SW480 (cell line): ENCODE measurements at places on chromosomes 6 and 20.

DNA sequence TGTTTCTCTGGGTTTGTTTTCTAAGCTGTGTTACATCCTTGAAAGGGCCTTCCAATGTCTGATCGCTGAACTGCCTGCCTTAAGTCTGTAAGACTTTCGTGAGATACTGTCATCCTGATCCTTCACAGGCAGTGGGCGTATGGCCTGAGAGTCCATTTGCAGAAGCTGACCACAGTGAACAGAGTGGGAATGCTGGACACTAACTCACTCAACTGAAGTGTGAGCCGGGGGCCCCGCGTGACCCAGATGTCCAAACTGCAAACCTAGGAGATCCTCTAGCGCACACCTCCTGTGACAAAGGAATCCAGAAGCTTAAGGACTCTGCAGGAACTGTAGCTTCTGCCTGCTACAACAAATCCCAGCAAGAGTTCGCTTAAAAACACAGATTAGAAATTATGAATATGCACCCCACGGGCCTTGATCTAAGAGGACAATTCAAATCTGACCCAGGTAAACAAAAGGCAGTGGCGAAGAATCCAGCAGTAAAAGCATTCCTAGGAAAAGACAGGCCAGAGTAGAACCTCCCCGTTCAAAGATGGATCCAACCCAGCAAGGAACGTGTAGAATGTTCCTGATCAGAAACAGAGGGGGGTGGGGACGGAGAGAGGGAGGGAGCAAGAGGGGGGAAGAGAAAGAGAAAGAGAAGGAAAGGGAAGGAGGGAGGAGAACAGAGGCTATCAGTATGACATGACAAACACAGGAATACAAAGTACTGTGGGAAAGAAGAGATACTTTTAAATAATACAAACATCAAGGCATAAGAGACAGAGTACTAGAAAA, 135.0 kb upstream of the AFDN start:
- DNase-seq = no peak

GRCh38 chr6:154438882-154439415, 71.5 kb downstream of the CNKSR3 start:
- DNase-seq = no peak

GRCh38 chr6:156587751-156588301, 189.4 kb upstream of the ARID1B start:
- DNase-seq = no peak

DNA sequence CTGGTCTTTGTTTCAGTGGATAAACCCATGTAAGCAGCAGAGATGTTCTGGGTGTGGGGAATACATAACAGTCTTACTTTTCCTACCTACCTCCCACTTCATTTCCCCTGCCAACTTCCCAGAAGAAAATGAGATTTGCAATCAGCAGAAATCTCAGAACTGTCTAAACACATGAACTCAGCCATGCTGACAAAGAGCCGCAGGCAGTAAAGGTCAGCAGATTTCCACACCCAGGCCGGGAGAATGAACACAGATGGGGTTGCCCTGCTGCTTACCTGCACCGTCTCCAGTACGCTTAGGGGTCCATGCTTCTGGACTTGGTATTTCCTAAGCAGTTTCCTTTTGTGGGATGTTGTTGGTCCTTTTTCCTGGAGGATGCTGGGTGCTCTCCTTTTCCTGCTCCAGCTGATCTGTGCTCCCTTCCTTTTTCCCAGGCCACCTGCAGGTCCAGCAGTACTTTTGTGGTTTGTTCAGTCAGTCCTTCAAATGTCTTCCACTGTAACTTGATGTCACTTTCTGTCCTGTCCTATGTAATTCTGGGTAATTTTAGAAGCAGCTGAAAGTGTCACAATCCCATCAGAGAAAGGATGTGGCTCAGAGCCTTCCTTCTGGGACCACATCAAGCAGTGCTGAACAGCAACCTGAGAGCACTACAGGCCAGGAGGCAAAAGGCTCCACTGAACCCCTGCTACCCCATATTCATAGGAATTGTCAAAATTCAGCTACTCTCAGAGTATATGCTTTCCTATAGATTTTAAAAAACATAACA, 129.0 kb downstream of the CEP57L1 start:
- no peak for DNase-seq

GRCh38 chr6:21824431-21825177, 231.1 kb downstream of the SOX4 start:
- no peak for DNase-seq

DNA sequence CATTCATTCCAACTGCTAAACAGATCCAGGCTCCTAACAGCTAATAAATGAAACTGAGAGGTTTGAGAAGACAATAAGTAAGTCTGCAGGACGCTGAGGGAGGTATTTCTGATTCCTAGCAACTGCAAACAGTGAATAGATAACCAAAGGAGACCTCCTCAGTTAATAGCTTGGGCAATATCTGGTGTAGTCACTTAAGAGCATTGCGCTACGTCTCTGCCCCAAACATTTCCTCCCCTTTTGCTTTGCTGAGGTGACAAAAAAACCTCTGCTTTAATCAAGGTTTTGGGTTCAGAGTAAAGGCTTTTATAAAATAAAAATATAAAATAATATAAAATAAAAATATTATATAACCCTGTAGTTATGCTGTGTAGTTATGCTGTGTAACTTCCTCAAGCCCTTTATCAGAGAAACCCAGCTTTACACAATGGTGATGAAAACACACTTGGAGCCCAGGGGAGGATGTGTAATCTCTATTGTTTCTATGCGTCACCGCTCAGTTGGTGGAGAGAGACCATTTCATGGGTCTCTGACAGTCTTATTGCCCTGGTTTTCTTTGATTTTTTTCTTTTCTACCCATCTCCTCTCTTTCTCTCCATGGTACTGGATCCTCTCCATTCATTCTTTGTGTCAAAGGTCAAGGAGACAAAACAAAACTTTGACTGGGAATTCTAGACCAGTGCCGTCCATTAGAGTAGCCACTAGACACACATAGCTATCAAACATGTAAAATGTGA, 18.9 kb upstream of the CALHM5 start:
- no peak for DNase-seq

DNA sequence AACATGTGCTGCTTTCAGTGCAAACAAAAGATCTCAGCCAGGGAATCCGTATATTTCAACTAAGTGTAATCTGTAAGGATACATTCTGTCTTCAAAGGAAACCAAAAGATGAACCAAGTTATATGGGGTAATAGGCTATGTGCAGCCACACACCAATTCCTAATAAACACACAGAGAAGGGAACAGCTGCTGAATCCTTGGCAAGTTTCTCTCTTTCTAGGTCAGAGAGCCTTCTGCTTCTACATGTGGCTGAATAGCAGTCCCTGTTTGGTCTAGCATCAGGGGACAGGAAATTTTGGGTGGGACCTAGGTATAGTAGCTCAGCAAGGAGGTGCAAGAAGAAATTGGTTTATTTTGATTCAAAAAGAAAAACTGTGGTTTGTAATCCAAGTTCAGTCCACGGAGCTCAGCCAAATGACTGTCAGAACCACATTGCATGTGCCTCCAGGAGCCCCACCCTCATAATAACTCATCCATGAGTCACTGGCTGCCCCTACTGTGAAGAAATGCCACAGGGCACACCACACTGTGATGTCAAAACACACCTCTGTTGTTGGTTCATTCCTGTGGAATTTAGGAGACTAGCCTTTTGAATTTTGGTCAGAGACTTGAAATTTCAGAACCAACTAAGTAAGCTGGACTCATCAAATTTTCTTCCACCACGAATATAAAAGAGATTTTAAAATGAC, 21.1 kb downstream of the SPTLC3 start:
- DNase-seq = peak; percentile 95

DNA sequence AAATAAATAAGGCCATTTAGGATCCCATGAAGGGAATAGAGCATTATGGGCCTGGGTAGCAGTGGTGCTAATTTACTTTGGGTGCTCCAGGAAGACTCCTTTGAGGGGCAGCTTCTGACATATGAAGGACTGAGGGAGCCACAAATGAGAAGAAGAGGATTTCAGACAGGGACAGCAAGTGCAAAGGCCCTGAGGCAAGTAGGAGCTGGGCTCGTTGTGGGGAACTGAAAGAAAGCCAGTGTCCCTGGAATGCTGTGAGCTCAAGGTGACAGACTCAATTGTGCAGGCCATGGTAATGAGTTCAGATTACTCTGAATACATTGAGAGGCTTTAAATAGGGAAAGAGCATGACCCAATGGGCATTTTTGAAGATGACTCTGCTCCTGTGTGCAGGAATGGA, 307.6 kb downstream of the TSHZ2 start:
- DNase-seq = no peak

DNA sequence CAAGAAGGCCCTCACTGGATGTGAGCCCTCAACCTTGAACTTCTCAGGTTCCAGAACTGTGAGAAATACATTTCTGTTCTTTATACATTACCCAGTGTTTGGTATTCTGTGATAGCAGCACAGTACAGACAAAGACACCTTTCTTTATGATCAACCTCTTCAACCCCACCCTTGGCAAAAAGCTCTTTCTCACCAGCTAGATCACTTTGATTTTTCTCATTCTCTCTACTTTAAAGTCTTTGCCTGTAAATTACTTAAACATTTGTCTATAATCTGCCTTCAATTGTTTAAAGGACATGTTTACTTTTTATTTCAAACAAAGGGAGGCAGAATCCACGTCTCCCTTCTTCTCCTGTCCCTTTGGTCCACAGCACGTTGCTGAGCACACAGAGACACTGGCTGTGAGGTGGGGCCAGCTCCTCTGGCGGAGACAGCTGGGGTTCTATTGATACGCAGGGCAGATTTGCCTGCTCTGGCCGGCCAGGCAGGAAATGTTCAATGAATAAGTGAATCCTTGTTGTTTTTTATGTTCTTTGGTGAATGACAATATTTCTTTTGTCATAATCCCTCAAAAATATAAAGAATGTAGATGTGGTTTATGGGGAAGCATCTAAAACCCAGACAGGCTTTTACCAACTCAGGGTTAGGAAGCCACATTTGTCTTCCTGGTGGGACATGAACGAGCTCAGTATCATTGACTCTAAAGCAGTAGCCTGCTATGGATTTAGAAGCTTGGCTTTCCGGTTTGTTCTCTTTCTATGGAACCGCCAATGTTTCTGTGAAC, 52.9 kb downstream of the NEDD9 start:
- no peak for DNase-seq

- DNase-seq = no peak
Observed at GRCh38 chr6:162957062-162957461, 229.3 kb downstream of the PACRG start.

DNA sequence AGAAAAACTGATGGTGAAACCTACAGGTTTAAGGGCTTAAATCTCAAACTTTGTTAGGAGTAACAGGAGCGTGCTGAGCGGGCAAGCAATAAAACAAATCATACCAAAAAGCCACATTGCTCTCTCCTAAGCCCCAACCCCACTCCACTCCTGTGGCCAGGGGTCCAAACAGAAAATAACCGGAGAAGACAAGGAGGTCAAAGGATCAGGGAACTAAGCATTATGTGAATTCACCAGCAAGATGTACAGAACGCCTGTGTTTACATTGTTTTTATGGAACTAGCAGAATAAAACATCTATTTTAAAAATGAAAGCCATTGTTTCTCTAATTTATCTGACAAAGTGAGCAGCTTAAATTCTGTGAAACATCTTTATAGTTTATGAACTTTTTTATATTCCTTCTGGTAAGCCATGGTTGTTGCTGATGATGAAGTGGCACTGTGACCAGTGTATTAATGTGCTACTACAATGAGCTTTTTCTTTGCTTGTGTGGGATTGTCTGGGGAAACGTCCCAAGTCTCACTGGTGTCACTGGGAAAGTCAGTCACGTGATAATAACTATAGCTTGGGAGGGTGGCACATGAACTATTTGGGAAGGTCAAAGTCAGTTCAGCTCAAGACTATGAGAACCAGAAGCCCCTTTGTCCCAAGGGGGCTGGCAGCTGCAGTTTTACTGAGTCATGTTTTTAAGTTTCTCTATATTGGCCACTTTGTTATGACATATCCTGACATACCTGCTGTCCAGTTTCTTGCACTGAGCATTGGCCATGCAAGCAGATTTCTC, 9.8 kb downstream of the FAM210B start:
- DNase-seq = no peak

DNA sequence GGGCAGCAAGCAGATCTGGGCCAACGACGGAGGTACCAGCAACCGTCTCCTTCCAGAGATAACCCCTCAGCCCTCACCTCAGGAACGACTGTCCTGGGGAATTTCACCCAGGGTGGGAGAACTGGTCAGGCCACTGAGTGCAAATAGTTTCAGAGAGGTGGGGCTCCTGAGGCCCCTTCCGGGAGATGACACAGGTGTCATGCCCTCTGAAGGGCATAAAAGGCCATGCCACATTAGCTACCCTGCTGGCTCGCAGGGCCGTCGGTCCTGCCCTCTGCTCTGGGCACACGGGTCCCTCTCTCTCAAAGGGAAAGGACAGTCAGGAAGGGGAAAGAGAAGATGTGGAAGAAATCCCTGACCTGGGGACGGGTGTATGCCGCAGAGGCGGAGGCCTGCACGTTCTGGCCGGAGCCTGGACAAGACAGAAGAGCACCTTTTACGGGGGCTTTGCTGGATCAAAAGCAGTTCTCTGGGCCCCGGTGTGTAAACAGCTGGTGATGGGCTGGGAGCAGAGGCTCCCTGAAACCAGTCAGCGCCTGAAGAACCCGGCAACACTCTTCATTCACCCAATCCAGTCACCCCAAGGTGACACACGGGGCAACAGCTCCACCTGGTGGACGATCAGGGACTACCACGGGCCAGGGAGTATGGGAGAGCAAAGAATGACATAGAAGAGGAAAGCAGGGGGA, 6.4 kb upstream of the TAF8 start:
- peak; percentile 71 for DNase-seq

DNA sequence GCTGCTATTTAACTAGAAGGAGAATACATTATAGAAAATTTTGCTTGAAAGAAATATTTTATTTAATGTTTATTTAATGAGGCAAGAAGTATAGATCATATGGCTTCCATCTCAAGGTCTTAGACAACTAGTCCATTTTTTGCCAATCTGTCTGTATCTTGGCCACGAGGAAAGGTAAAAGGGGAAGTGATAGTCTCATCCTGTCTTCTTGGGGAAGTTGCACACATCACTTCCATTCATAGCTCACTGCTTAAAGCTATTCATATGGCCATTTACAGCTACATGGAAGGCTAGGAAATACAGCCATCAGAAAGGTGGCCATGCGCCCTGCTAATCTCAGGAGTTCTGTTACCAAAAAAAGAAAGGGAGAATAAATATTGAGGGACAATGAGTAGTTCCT, 50.8 kb downstream of the METTL24 start:
- DNase-seq = no peak

DNA sequence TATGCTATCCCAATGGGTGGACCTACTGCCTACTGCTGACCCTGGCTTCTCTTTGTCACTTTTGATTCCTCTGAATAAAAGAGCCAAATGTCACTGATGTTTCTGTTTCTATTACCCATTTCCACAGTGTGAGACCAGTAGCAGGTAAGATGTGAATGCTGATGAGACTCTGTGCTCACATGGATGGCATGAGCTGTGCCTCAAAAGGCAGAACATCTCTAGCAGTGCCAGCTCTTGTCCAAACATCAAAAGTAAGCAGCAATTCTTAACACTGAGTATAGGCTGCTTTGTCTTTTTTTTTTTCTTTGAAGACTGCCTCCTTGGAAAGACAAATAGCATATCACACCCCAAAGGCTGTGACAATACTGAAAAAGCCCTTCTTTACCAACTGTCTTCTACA, 459.2 kb upstream of the RUNX2 start:
- DNase-seq = no peak
